CD4-positive, alpha-beta T cell treated with Interleukin-4 for 4 hours (primary cell): ENCODE measurements at places on chromosomes 1 and 21.

DNA sequence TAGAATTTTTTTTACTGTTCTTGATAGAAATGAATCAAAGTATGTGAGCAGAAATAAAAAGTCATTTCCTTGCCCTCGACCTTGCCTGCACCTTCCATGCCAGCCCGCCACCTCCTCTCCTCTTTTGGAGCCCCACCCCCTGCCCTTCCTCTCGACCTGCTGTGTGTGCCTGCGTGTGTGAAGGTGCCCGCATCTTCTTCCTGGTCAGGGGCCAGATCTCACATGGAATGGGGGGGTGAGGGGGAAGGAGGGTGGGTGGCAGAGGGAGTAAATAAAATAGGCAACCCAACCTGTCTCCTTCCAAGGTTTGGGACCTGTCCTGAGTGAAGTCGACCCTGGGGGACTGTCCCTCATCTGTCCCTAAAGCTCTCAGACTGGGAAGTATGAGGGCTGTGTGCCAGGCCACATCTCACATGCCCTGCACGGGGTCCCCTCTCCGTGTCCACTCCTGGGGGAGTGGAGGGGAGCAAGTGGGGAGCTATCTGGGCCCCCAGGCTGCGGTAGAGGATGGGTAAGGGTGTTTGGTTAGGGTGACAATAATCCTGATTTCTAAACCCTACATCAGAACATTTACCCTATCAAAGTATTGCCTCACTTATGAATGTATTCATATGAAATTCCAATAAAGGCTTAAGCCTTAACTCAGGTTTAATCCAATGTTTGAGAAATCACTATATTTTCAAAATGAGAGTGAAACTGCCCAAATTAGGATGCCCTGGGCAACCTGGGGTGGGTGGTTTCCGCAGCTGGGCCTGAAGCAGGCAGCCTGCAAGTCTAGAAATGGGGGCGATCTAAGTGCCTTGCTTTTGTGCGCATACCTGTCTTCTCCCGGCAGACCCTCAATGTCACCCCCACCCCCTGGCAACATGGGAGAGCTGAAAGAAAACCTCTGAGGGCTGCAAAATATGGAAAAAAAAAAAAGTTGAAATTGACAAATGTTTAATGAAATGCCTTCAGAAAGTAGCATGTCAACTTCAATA, 15.4 kb downstream of the AMPD2 start:
- DNase-seq: no peak

GRCh38 chr1:202014915-202015661, 4.7 kb downstream of the ELF3 start:
- no peak for DNase-seq

DNA sequence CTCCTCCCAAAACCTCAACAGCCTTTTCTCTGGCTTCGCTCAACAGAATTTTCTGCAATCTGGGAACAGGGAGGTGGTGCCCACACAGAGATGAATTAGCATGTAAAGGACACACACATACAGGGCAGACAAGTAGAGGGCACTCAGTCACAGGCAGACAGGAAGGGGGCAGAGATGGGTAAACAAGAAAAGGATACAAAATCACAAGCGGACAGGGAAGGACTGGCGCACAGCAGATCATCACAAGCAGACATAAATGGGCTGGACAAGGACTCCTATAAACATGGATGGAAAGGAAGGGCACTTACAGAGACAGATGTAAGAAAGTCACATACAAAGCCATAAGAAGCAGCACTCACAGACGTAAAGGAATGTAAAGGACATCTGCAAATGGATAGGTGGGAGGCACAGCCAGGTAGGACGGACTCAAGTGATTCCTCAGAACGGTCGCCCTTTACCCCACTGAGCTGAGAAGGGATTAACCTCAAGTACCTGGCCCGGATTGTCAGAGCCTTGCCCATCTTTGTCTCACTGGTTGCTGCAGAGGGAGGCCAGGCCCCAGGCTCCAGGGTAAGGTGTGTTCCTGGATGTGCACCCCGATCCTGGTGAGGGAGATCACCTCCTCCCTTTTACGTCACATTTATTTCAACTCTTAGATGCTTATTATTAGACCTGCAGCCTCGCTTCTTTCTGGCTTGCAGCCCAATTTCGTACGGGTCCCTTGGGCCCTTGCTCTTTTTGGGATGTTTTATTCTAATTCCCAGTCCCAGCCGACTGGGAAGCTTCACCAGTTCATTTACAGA, 836 bp upstream of the PRCC start:
- no peak for DNase-seq

GRCh38 chr1:190193508-190194115, 284.1 kb downstream of the BRINP3 start:
- no peak for DNase-seq

- DNase-seq: no peak
Observed at GRCh38 chr21:41636636-41637630, 129.0 kb upstream of the TMPRSS2 start.
